ENCODE measurements at places on chromosomes 13 and 19.

GRCh38 chr13:20994441-20994821 is 67.0 kb downstream of the LATS2 start:
- DNase-seq: no peak

DNA sequence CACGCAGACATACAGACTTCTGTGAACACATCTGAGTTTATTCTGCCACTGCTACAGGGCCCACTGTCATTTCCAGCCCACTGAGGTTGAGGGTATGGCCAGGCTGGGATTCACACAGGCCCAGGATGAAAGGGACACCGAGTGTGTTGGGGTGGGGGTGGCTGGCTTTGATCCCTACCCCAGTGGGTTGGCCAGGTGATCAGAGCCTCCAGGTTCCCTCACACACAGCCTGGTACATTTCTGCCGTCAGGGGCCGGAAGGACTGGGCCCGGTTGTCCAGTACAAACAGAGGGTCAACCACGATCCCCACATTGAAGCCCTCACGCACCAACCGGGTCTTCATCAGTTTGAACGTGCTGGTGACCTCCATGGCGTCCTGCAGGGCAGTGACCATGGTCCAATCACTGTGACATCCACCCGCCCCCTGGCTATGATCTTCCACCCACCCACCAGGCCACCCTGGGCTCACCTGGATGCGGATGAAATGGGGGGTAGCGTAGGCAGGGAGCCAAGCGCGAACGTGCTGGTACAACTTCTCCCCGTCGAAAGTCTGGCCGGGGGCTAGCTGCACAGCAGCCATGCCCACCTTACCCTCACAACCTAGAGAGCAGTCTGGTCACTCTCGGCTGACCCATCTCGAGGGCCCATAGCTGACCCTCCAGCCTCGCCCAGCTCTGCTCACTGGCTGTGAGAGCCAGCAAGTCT is 13.3 kb downstream of the SLC27A5 start:
- no peak for DNase-seq

DNA sequence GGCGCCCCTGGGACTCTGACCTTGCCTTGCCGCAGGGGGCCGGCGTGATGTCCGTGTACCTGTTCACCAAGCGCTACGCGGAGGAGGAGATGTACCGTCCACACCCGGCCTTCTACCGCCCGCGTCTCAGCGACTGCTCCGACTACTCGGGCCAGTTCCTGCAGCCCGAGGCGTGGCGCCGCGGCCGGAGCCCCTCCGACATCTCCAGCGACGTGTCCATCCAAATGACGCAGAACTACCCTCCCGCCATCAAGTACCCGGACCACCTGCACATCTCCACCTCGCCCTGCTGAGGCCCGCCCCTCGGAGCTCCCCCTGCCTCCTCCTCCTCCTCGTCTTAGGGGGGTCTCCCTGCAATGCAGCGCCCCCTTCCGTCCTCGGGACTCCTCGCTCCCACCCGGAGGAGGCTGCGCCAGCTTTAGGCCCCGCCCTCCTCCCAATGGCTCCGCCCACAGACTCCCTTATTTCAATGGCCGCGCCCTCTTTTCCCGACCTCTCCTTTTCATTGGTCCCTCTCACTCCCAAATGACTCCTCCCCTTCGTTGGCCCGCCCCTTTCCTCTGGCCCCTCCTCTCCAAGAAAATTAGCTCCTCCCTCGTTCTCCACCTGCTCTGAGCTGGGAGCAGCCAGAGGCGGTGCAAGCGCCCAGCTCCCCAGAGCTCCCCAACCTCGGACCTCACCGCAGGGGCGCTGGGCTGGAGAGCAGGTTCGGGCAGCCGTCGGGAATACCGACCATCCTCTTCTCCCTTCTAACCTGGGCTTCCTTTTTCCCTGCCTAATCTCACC is 20.5 kb upstream of the CACNG8 start:
- DNase-seq: no peak

DNA sequence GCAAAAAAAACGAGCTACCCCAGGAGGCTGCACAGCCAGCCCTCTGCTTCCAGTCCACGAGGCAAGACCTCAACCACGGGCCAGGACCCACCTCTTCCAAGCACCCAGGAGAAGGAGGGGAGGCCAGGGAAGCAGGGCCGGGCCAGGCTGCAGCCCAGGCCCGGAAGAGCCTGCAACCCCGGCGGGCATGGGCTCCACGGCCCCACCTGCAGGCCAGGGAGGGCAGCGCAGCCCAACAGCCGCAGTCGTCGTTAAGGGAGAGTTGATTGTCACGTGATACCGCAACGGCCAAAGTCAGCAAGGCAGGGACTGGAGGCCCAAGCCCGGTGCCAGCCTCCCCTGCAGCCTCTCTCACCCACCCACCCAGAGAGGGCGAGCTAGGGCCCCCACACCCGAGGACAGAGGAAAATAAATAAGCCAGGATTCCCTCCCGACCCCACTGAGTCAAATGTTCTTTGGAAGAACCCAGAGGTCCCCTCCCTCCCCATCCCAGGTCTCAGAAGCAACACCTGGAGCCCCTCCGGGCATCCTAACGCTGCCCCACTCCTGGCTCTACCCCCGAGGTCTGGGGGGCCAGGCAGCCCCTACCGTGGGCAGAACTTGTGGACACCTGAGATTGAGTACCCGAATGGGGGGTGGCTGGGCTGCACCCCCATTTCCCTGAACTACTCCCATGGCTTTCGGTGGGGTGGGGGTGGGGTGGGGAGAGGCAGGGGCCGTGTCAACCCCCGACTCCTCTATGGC is 5.2 kb upstream of the REXO1 start:
- no peak for DNase-seq

DNA sequence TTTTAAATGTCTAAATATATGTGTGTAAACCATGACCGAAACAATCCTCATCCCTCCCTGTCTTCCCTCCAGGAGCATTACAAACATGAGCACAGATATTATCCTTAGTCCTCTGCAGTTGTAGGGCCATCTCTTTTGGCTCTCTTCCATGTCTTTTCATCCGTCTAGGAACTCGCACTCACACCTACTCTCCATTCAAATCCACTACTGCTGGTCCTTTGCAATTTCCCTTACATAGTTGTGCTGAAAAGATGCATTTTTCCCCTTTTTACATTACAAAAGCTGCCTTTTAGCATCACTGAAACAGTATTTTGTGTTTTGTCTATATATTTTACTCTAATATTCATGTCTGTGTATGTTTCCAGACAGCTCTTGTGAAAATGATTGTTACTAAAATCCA is 237.8 kb downstream of the DACH1 start:
- no peak for DNase-seq

GRCh38 chr19:55161571-55162322 is 4.2 kb upstream of the TNNI3 start:
- DNase-seq: no peak

DNA sequence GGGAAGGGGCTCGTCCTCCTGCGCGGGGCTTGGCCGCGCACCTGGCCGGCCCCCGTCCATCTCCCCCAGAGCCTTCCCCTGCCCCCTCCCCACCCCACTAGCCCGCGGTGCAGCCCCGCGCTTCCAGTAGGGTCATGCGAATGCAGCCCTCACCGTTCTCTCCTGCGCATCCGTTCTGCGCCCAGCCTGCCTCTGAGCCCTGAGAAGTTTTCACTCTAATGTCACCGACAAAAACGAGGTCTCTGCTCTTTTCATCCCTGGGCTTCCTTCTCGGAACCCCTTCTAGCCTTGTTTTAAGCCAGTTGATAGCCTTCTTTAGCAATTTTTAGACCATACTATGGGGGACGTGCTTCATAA is 97.4 kb downstream of the ATP8A2 start:
- DNase-seq: no peak

DNA sequence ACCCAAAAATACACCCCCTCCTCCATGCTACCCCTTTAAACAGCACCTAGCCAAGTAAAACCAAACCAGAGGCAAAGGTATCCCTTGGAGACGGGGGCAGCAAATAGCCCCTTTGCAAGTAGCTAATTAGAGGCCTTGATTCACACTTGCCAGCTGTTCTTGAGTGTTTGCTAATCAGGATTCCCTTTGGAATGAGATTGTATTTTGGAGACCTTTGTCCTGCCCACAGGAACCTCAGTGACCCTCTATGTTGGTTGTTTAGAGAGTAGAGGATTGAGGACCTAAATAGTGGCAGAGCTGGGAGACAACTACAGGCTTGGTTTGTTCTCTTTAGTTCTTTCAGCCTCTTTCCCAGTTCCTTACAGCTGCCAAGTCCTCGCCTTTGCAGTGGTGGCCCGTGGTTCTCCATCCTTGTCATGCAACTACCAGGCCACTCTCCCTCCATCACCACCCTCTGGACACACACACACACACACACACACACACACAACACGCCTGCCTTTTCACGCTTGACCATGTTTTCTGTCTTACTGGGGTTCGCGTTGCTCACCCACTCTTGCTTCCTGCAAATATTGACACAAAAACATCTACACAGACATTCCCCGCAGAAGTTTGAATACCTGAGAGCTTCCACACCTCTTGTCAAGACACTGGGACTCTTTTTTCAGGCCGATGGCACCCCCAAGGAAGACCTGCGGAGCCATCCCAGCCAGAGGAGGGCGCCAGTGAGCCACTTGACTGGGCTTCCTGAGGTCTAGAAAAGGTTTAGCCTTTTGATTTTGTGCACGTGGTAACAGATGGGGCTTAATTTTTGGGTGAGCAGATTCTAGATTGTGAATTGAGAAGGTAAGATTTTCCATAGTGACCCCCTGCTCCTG is 80.0 kb upstream of the GPR183 start:
- DNase-seq: no peak

- DNase-seq: no peak
Observed at GRCh38 chr19:43820098-43820883, 6.8 kb upstream of the ZNF283 start.

DNA sequence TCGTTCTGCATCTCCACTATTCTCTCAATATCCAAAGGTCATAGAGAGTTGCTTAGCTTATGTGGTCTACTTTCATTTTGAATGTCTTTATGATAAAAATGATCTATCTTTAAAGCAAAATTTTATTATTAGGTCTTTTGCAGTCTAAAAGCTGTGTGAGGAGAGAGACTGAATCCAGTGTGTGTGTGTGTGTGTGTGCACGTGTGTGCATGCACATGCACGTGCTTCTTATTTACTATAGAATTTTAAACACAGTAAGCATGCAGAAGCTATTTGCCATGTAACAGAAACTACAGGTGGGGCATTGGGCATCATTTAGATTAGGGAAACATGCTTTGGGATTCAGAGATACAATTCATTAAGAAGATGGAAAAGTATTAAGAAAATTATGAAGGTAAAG is 136.0 kb upstream of the SPRY2 start:
- DNase-seq: no peak

DNA sequence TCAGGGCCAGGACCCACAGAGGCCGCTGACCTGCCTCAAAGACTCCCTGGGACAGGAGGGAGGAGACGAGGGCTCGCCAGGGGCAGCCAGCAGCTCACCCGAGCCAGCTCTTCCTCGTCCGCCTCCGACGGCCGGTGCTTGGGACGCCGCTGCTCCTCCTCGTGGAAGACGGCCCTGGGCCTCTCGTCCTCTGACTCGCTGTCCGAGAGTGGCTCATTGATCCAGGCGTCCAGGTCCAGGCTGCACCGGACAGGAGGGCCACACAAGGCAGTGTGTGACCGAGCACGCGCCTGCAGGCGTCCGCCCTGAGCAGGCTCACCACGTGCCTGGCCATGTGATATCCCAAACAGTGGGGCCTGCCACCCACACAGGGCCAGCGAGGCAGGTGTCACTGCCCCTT is 19.8 kb downstream of the IZUMO4 start:
- no peak for DNase-seq

Measured in cerebellar nuclear complex (tissue), 1 donor.